ENCODE measurements at places on chromosomes 6 and 20. TPM values are rescaled to one million over a fixed set of nuclear protein-coding genes. Genes with fewer than 3 reads are reported as not detected.

CNKSR3 gene
- 2.3 TPM for total RNA-seq

ZBP1 gene
- total RNA-seq = not detected

FAM217A gene
- not detected for total RNA-seq

TXLNB gene
- total RNA-seq = not detected

SYNDIG1 gene
- 0.03 TPM for total RNA-seq

COL11A2 gene
- total RNA-seq = 7.6 TPM

SDCBP2 gene
- total RNA-seq = 1.7 TPM

BEND3 gene
- 2.9 TPM for total RNA-seq

HNF4A gene
- not detected for total RNA-seq

CCM2L gene
- not detected for total RNA-seq

RSPH9 gene
- total RNA-seq = not detected

BCKDHB gene
- total RNA-seq = 9.4 TPM
